ENCODE measurements at places on chromosomes 1 and 21.

DNA sequence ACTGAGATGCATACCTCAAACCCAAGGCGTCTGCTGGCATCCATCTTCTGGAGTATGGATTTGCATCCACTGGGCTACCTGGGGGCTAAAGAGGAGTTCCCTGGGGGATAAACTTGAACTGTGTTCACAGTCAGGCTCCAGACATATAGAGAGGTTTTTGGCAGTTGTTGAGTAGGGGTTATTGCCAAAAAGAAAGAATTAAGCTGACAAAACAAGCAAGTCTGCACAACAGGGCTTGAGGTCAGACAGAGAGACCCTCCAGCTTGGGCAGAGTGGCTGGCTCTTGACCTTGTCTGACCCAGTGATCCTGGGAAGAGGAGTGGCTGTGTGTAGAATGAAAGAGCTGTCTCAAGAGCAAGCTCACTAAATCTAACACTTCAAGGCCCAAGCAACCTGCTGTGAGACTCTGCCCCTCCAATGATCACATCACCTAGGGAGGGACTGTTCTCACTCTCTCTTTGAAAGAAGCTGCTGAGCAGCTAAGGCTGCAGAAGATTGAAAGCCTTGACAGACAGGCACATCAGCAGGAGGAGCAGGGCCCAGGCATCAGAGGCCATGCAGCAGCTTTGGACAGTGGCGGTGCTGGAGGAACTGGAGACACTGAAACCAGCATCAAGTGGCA is 61.5 kb downstream of the SYT2 start:
- no peak for DNase-seq

GRCh38 chr1:3948344-3948743 is 48.3 kb upstream of the C1orf174 start:
- DNase-seq: no peak

- no peak for DNase-seq
Observed at GRCh38 chr1:47211796-47212269, 20.2 kb downstream of the TAL1 start.

- DNase-seq: no peak
Observed at GRCh38 chr21:16751695-16752474, 761.0 kb upstream of the CXADR start.

DNA sequence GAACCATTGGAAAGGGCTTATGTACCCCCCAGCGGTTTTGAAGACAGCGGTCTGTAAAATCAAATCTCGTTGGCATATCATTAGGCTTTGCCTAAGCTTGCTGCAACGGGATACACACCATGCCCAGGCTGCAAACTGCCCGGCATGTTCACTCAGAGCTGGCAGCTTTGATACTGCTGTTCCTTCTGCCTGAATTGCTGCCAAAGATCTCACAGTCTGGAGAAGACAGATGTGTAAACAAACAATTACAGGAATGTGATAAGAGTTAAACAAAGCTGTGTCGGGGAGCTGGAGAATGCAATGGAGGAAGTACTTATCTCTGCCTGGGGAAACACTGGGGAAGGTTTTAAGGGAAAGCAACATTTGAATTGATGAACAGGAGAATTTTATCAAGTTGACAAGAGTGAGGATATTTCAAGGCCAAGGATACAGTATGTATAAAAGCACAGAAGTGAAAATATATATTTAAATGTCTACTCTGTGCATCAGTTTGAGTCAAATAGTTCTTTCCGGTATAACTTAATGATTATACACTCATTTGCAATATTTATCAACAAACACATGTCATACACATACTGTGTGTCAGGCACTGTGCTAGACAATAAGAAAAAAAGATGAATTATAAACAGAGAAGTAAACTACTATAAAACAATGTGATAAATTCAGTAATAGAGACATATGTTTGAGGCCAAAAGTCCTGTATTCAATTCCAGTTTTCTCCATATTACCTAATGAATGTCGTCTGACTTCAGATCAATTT is 29.9 kb downstream of the CHML start:
- no peak for DNase-seq

- no peak for DNase-seq
Observed at GRCh38 chr1:22854688-22855565, 117.7 kb downstream of the LACTBL1 start.

DNA sequence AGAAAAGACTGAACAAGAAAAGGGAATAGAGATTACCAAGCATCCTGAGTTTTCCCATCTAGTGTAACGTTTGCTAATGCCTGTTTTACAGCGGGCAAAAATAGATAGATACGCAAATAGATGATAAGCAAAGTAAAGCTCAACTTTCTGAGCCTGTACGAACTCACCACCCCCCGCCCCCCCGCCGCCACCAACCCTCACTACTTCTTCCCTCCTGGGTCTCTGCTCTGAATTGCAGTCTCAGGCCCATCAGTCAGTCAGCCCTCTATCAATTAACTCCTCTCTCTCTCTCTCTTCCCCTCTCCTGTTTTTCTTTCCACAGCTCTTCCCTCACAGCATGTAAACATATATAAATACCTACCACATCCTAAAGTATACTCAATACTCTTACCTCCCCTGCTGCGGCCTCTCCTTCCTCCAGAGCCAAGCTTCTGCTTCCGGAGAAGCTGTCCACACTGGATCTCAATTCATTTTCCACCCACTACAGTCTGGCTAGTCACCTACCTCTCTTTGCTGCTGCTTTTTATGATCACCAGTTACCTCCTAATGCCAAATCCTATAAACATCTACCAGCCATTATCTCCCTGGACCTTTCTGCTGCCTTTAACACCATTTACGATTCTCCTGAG is 64.6 kb downstream of the CAPN2 start:
- no peak for DNase-seq

DNA sequence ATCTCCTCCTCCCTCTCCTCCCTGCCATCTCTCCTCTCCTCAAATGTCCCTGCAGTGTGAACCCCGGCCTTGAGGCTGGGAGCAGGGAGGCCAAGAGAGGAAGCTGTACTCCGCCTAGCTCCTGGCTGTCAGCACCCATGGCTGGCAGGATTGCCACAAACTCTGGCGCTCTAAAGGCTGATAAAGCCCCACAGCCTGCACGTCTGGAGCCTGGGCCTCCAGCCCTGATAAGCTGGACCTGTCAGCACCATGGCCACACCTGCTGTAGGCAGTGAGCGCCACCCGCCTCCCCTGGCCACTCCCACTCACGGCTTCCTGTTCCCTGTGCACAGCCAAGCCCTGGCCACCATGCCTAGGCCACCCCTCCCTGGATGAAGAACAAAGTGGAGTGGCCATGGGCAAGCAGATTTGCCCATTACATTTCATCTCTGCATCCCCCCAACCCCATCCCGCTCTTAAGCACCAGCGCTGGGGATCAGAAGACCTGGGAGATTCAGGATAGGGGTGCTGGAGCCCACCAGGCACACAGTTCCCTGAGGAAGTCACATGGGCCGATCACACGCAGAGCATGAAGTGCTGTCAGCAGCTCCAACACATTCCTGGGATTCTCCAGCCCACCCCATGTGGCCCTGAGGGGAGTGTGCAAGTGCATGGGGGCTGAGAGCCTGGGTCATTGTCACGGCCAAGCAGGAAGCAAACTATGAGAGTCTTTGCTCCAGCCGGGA is 24.2 kb upstream of the NPPB start:
- no peak for DNase-seq

DNA sequence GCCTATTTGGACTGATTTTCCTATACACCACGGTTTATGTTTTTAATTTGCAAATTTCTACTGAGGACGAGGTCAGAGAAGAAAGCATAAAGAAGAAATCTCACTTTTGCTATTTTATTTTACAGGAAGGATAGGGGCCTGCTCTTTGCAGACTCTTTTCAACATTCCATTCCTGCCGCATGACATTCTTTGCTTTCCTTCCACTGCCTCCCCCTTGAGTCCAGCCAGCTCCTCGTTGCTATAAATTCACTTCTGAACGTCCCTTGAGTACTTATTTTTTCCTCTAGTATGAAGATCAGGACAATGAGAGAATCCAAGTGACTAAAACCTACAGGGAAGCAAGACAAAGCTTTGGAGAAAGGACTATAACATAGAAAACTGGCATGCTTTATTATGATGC is 53.4 kb upstream of the PTGFR start:
- no peak for DNase-seq

DNA sequence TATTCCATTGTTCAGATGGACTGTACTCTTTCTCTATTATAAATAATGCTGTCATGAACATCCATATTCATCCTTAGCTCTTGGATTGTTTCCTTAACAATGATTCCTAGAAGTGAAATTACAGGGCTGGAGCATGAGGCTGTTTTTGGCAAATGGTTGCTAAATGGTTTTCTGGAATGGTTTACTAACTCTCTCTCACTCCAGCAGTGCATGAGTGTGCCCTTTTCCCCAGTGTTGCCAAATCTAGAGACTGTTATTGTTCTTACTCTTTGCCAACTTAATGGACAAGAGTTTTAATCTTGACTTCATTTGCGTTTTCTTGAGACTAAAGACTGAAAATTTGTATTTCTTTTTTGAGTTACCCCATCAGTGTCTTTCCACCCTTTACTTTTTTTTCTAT is 113.0 kb downstream of the PAPPA2 start:
- no peak for DNase-seq

- no peak for DNase-seq
Observed at GRCh38 chr1:160078512-160079195, 2.7 kb upstream of the KCNJ9 start.

DNA sequence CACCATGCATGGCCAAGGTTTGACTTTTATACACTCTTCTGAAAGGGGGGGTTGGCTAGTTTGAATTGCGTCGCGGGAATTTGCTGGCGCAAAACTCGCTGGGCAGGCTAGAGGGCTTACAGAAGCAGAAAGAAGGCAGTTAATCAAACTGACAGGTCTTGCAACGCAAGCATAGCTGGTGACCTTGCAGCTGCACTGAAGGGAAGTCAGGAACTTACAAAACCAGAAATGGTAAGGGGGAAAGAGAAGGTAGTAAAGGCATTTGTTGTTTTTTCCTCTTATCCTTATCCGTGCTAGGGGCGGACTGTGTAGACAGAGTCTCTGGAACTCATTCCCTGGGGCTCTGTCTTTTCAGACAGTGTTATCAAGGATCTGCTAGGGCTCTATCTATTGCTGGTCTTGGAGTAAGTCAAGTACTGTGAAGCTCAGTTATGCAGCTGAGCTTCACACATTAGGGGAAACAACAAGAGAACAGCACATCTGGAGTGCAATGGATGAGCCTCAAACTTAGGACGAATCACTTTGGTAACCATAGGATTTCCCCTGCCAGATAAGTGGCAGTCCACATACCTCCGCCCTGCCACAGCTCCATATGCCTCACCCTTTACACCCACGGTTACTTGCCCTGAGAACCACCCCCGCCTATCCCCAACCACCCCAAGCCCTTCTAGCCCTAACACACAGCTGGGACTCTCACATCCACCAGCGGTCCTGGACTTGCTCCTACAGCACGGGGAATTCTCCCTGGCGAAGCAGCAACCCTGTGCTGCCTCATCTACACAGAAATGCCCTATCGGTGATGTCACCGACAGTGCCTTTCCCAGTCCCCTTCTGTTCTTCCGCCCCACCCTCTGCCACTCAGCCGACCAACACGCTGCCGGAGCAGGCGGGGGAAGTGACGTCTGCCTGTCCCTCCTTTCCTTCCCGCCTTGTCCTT is 251.4 kb downstream of the FAM72C start:
- DNase-seq: no peak

All from stimulated activated CD8-positive, alpha-beta memory T cell treated with anti-CD3 and anti-CD28 coated beads, Interleukin-4, amount 100 ng/mL, for 1 hour (primary cell).